ENCODE measurements at places on chromosomes 13 and 19. TPM values are rescaled to one million over a fixed set of nuclear protein-coding genes. Genes with fewer than 3 reads are reported as not detected.

The KLK3 gene
- not detected for total RNA-seq

The TEX26 gene
- not detected for total RNA-seq

The PSG1 gene
- total RNA-seq, result not detected

The CALM3 gene
- total RNA-seq, result 554 TPM

The SULT2A1 gene
- 0.18 TPM for total RNA-seq

GRCh38 chr13:73738626-73739025, 395.6 kb downstream of the KLF12 start:
- H3K4me3 ChIP-seq, result no peak overlapping the region
- peaks cover 9% of the 10 kb centered on the region for H3K4me1 ChIP-seq
- H3K27me3 ChIP-seq, result peaks cover 11% of the 10 kb centered on the region
- no peak for DNase-seq
- H3K36me3 ChIP-seq, result no peaks in the 10 kb centered on the region
- H3K27ac ChIP-seq, result no peak overlapping the region

DNA sequence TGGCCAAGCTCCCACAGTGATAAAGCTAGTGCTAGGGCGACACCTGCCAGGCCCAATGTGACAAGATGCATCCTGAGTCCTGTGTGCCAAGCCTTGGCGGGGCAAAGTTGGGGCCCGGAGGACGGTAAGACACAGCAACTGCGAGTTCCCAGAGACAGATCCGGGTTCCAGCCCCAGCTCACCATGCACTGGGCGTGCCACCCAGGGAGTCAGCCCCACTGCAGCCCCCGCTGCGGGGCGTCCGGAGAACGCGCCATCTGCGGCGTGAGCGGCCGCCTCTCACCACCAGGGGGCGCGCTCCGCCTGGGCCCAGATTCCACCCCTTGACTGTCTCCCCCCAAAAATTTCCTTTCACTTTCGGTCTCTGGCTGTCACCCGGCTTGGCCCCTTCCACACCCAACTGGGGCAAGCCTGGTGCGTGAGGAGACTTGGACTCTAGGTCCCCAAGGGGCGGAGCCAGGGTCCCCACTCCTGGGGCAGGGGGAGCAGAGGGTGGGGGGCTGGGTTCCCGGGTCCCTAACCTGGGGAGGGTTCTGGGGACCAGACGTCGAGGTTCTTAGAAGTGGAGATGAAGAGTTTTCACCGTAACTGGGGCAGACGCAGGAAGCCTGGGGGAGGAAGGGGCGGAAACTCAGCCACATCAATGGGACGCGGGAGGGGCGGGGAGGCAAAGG, at the start of gene FLT3LG:
FLT3LG (plus strand) TSS at position 348 of the 674 bp plus-strand sequence. CDS start 425 bp downstream, outside the sequence.
- H3K36me3 ChIP-seq, result peaks cover 12% of the 10 kb centered on the region
- no peak within 1 kb of the TSS for H3K4me3 ChIP-seq
- no peaks in the 10 kb centered on the region for H3K4me1 ChIP-seq

DNA sequence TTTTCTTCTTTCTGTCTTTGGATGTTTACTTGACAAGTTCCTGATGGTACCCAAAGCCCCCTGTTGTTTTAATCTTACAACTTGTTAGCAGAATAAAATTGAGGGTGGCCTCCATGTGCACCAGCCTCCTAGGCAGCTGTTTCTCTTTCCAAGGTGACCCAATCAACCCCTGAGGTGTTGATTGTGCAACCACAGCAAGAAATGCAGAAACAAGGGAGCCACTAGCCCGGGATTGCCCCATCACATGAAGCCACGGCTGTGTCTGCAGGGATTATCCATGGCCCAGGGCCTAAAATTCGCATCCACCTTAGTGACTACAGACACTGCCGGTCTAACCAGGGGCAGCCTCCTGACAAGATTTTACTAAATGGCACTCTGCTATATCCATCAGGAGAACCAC, 14.4 kb downstream of the CEACAM4 start:
- no peak overlapping the region for H3K27ac ChIP-seq
- H3K4me3 ChIP-seq, result no peak overlapping the region
- H3K27me3 ChIP-seq, result peaks cover 21% of the 10 kb centered on the region

DNA sequence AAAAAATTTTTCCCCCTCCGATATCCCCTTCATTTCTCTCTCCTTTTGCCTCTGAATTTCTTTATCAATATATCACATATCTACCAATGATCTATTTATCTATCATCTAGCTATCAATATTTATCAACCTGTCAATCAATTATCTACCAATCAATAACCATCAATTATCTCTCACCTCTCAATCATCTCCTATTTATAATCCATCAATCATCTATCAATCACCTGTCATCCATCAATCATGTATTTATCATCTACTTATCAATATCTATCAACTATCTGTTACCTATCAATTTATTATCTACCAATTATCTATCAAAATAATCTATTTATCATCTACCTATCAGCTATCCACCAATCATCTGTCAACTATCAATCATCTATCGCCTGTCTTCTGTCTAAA, 17.1 kb downstream of the MBD3L1 start:
- no peak overlapping the region for H3K27ac ChIP-seq
- no peak for DNase-seq
- H3K36me3 ChIP-seq, result no peaks in the 10 kb centered on the region

- no peaks in the 10 kb centered on the region for H3K4me1 ChIP-seq
- DNase-seq, result no peak
- H3K27ac ChIP-seq, result no peak overlapping the region
- H3K27me3 ChIP-seq, result no peaks in the 10 kb centered on the region
- H3K4me3 ChIP-seq, result no peak overlapping the region
- no peaks in the 10 kb centered on the region for H3K36me3 ChIP-seq
Measured at GRCh38 chr19:56720281-56720680, 48.7 kb upstream of the ZNF835 start.

DNA sequence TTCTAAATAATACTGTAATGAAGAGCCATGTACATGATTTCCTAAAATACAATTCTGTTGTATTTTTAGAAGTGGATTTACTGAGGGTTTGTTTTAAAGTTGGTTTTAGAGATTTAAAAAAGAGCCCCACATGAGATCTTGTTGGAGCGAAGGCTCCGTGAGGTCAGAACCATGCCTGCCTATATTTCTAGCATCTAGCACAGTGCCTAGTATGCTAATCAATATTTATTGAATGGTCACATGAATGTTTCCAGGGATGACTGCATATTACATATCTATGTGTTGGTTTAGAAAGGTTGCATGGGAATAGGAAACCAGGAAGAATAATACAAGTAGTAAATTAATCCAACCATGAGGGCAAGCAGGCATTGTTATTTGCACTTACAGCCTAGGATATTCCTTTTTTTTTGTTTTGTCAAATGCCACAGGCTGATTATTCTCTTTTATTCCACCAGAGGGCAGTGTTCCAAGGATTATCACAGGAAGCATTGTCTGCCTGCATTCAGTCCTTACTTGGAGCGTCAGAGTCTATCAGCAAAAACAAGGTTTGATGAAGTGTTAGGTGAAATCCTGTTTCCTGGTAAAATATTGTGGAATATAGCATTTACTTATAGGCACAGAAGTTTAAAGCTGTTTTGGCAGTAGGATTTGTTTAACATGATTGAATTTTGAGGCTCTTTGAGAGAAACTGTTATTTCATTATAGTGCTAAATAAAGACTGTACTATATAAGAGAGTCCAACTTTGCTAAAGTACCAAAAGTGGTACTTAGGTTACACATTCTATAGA, 46.8 kb downstream of the COG3 start:
- no peak overlapping the region for H3K27ac ChIP-seq
- no peaks in the 10 kb centered on the region for H3K27me3 ChIP-seq
- DNase-seq, result no peak
- no peak overlapping the region for H3K4me3 ChIP-seq

- no peak overlapping the region for H3K27ac ChIP-seq
- no peak for DNase-seq
- H3K27me3 ChIP-seq, result no peaks in the 10 kb centered on the region
- H3K4me3 ChIP-seq, result no peak overlapping the region
- no peaks in the 10 kb centered on the region for H3K36me3 ChIP-seq
Measured at GRCh38 chr19:35905178-35905727, 2.8 kb downstream of the TYROBP start.

GRCh38 chr19:7638802-7639465, 2.0 kb downstream of the STXBP2 start:
- H3K4me3 ChIP-seq, result no peak overlapping the region
- H3K4me1 ChIP-seq, result no peaks in the 10 kb centered on the region
- DNase-seq, result no peak
- H3K27me3 ChIP-seq, result peaks cover 23% of the 10 kb centered on the region

DNA sequence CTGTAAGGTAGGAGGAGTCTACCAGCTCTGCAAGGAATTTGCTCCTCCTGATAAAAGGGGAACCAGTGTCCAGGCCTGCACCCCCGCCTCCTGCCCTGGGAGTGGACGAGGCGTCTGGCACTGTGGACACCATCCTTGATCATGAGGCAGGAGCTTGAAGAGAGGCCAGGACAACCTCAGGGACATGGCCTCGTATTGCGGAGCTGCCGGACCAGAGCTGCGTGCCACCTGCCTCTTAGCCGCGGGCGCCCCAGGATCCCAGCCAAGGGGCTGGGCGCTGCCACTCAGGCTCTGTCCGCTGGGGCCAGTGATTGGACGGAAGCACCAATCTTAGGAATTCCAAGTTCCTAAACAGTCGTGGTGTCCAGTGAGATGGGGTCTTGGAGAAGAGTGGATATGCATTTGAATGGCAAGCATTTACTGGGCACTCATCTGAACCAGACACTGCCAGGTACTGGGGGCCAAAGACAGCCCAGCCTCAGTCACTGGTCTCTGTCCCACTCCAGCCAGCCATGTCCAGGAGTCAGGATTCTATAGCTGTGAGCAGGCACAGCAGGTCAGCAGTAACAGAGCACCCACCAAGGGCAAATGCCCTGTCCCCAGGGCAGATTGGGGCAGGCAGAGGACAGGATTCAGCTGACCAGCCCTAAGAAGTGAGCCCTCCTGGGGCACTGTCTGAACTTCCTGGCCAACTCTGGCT, 39.1 kb upstream of the ANKRD10 start:
- no peak overlapping the region for H3K27ac ChIP-seq
- no peak for DNase-seq
- no peaks in the 10 kb centered on the region for H3K36me3 ChIP-seq
- no peak overlapping the region for H3K4me3 ChIP-seq
- H3K27me3 ChIP-seq, result no peaks in the 10 kb centered on the region

DNA sequence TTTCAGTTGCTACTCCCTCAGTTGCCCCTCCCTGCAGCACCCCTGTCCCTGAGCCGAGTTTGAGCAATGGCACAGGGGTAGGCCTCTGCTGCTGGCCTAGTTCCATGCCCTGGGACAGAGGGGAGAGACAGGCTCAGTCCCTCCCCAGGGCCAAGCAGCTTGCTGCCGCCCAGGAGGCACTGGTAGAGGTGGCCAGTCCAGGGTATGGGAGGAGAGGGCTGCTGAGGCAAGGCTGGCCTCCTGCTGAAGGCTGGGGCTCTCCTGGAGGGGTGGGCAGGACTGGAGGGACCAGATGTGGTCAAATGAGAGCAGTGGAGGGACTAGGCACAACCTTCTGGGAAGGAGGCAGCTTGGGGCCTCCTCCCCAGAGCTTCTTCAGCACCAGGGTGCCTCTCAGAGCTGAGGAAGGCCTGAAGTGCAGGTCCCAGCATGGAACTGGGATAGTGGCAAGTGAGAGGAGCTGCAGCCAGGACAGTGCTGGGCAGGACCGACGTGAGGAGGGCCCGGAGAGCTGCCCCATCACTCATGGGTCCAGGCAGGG, 29.8 kb upstream of the VSTM2B start:
- DNase-seq, result peak; percentile 22
- no peaks in the 10 kb centered on the region for H3K36me3 ChIP-seq
- H3K27ac ChIP-seq, result no peak overlapping the region
- no peak overlapping the region for H3K4me3 ChIP-seq
- H3K27me3 ChIP-seq, result no peaks in the 10 kb centered on the region
- no peaks in the 10 kb centered on the region for H3K4me1 ChIP-seq

Measured in endodermal cell (in vitro differentiated cells).